GM12865 (cell line): ENCODE measurements at places on chromosomes 13 and 19.

GRCh38 chr19:38194061-38194701 lies 29.8 kb downstream of the DPF1 start:
- no peak for DNase-seq

DNA sequence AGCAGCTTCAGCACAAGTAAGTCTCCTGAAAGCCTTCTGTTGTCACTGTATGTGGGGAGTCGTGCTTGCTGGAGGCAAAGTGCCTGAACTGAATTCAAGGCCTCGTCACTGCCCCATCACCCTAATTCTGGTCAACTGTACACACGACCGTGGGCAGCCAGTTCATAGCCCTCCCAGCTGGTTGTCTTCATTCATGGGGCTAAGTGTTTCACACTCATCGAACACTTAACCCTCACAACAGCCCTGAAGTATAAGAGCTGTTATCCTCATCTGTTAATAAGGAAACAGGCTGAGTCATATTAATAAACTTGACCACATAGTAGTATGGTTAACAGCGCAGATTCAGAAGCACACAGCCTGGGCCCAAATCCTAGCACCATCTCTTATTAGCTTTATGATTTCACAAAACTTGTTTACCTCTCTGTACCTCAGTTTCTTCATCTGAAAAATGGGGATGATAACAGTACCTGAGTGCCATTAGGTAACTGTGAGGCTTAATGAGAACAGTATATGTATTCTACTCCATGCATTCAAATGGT lies 66.7 kb downstream of the CDADC1 start:
- no peak for DNase-seq

DNA sequence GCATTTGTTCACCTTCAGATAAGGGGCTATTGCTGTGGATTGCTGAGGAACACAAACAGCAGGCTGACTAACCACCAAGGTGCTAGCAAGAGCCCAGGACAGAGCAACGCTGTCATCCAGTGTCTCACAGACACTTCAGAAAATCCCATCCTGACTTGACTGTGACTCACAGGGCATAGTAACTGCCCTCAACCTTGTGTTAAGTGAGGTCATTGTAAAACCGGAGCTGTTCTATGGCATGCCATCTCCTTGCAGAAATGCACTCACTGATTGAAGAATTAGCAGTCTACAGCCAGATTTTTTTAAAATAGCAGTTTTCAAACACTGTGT lies 51.1 kb downstream of the TNFRSF19 start:
- DNase-seq, result peak; percentile 70

- peak; percentile 61 for DNase-seq
Observed at GRCh38 chr19:28737021-28737895, 475.7 kb downstream of the UQCRFS1 start.

GRCh38 chr19:29675120-29675649 lies 9.9 kb downstream of the PLEKHF1 start:
- DNase-seq, result no peak

DNA sequence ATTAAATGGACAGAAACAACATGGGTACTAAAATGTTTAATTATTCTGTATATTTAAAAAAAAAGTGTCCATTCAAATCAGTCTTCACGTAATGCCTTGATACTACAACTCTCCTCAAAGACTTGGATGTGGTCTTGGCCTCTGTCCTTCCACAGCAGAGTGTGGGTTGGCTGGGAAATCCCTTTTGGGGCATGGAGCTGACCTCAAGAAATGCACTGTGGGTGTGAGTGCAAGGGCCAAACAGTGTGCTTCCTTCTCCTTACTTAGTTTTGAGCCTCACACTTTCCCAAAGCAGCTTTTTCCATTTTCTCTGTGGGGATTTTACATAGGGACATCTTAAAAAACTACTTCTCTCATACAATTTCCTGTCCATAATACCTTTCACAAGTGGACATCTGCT lies 607.4 kb downstream of the EFNB2 start:
- DNase-seq, result no peak

DNA sequence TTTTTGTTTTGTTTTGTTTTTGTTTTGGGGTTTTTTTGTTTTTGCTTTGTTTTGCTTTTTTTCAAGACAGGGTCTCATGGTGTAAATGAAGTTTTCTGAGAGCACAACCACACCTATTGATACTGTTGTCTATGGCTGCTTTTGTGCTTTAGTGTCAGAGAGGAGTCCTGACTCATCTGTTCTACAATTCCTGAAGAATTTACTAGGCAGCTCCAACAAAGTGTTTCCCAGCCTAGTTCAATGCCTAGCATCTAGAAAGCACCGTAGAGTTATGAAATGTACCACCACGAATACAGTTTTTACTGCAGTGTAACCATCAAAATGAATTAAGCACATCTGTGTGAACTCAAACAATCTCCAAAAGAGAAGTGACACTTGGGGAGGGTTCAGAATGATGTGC lies 21.2 kb downstream of the SAFB start:
- DNase-seq, result no peak

- no peak for DNase-seq
Observed at GRCh38 chr13:103039183-103039582, 27.0 kb downstream of the SLC10A2 start.

GRCh38 chr13:104737713-104738112 lies 1671.5 kb upstream of the SLC10A2 start:
- DNase-seq, result no peak

GRCh38 chr13:74258961-74259360 lies 124.8 kb upstream of the KLF12 start:
- DNase-seq, result no peak

GRCh38 chr19:56966225-56966696 lies 125.7 kb upstream of the PEG3 start:
- no peak for DNase-seq

DNA sequence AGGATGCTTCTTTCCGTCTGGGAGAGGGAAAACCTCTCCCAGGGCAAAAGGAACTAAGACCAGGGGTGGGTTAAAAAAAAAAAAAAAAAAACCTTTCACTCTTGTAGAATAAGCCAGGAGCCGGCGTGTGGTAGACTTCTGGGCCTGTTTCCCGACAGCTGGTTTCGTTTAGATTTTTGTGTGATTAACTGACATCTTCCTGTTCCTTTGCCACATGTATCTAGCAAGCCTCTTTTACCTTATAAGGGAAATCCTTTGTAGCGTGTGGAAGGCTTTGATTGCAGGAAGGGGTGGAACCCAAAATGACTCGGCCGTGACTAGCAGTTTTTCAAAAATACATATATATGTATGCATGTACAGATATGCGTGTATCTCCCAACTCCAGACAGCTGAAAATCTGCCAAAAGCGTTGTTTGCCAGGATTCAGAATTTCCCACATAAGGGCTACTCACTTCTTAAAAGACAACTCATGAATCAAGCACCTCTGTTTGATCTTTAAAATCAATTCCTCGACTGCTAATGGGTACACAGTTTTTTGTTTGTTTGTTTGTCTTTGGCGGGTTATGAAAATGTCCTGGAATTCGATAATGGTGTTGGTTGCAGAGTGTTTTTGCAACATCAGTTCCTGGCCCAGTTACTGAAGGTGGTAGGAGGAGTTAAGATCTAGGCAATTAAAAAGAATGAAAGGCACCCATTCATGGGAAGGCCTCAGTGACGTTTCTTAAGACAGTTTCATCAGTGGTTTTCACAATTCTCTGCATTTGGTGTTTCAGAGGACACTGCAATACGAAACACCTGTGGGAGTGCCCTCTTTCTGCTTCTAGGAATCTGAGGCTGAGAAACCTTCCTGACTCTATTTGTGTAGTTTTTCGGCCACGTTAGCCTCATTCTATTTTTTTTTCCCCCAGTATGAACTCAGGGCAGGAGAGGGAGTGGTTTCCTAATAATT lies 2.7 kb downstream of the TPM4 start:
- DNase-seq, result peak; percentile 95

GRCh38 chr19:29665826-29666577 lies 741 bp downstream of the PLEKHF1 start:
- peak; percentile 57 for DNase-seq

GRCh38 chr13:113975416-113975815 lies 1.5 kb upstream of the C13orf46 start:
- no peak for DNase-seq

GRCh38 chr19:50215820-50216219 lies 12.4 kb downstream of the MYH14 start:
- DNase-seq, result no peak

- no peak for DNase-seq
Observed at GRCh38 chr13:100534147-100534843, 54.3 kb downstream of the GGACT start.

GRCh38 chr19:11190501-11190900 lies 6.8 kb downstream of the KANK2 start:
- DNase-seq, result no peak

GRCh38 chr13:112959206-112959605 lies 9.8 kb upstream of the MCF2L start:
- DNase-seq, result no peak

DNA sequence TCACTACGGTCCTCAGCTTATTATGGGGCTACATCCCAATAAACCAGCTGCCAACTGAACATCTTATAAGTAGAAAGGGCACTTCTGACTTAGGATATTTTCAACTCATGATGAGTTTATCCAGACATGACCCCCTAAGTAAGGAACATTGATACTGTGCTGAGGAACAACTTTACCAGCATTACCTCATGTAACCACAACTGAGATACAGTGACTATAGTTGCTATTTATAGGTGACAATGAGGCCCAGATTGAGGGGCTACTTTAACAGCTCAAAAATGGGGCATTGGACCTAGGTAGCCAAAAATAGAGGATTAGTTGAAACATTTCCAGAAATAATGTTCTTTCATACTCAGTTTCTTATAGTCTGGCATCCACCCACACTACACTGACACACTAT lies 26.8 kb downstream of the SKA3 start:
- DNase-seq, result no peak

DNA sequence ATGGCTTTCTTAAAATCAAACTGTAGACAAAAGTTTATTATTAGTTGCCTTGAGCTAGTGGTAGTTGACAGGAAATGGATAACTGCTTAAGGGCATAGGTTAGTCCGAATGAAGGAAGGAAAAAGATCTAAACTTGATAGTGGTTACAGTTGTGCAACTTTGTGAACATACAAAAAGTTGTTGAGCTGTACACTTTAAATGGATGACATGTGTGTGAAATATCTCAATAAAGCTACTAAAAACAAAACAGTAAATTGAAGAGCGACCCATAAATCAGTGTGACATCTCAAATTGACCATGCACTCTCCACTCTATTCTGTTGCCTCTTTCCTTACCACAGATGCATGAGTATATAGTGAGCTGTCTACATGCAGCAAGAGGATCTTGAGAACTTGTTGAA lies 1757.8 kb downstream of the PCDH9 start:
- no peak for DNase-seq

- DNase-seq, result no peak
Observed at GRCh38 chr19:6271721-6272410, 7.9 kb downstream of the MLLT1 start.

DNA sequence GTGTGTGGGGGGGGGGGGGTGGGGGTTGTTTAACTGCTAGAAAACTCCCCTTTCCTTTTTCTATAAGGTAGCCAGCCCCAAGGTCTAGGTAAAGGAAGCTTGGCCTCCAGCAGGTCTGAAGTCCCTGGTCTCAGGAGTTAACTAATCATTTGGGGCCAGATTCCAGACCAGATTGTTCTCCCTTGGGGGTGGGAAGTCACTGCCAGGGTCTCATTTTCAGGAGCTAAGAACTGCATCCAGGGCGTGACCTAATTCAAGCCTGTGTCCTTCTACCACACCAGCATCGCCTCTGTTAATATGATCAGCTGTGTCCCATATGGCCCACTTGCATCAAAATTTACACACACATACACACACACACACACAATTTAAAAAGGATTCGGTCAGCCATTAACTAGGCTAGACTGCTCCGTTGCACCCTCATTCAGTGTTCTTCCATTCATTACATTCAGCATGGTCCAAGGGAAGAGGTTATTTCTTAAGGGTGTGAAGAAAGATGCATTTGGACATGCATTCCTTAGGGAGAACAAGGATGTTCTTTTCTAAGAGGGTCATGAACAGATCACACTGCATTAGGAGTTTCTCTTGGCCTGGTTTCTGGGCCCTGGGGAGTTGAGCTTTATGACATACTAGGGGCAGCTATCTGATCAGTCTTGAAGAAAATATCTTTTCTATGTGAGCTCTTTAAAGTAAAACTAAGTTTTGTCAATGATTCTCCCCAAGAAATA lies 91.0 kb downstream of the FGF14 start:
- no peak for DNase-seq

DNA sequence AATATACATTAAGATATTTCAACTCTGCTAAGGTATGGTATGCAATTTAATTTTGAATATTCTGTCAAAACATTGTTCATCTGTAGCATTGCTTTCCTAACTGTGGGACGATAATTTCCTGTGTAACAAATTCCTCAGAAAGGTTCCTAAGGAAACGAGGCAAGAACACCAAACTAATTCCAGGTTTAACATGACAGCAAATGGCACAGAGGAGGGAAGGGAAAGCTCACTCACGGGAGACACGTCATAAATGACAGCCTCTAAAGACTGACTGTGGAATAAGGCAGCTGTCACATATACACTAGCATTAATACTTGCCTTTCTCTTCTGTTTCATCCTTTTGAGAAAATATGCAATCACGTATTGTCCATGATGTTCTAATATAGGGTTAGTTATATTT lies 380.6 kb downstream of the LIG4 start:
- no peak for DNase-seq

DNA sequence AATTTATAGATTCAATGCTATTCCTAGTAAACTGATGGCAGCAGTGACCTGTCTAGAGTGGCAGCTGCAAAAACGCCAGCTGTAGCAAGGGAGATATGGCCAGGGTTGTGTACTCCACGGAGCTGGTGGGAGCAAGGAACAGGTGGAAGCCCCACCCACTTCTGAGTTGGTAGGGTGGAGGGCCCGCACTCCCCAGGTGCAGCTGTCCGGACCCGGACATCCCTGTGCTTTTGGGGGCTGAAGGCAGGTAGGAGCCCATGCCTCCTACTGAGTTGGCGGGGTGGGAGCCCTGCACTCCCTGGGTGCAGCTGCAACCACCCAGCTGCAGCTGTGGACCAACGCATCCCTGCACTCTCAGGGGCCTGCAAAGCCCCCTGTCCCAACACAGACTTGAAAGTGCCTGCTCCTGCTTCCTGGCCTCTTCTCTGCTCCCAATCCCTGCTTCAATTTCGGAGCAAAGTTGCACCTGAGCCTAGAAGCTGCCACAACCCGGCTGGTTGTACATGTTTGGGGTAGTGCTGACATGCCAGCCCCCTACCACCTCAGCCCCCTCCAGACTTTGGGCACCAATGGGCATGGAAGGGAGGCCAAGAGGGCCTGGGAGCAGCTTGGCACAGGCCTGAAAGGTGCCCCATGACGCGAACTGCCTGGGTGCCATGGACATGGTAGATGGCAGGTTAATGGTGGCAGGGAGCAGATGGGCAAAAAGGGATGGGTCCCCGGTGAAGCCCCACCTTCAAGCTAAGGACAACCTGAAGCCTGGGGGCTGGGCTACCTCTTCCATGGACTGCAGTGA lies 19.8 kb downstream of the UGGT2 start:
- no peak for DNase-seq

- no peak for DNase-seq
Observed at GRCh38 chr13:63351081-63351480, 1935.4 kb upstream of the PCDH20 start.
